ENCODE measurements at places on chromosomes 2 and 18. TPM values are rescaled to one million over a fixed set of nuclear protein-coding genes. Genes with fewer than 3 reads are reported as not detected.

DNA sequence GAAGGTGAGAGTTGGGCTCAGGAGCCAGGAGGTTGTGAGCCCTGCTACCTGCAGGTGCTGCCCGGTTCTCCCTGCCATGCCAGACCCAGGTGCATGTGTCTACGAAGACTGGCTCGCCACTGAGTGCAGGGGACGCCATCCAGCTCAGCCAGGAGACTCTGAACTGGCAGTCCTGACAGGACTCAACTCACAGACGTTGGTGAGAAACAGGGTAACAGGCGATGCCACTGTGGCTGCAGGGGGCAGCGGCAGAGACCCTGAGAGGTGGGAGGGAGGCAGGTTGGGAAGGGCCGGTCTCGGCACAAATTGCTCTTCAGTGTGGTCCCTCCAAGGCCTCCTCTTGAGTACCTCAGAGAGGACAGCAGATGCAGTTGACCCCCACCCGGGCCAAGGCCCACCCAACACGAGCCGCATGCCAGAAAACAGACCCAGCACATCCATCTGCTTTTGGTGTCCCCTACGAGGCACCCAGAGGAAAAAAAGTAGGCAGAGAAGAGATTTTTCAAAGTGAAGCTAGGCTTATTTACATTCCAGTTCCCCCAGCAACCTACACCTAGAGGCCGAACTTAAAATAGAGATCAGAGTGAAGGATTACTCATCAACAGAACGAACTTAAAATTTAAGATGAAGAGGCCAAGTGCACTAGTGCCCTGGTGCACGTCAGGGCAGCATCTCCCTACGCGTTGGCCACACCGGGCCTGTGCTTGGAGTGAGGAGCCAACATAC, 184.8 kb downstream of the SEPTIN10 start:
- DNase-seq = no peak

- DNase-seq = no peak
These were observed 3.6 kb upstream of the AQP4 start for GRCh38 chr18:26868968-26869586.

The ONECUT2 gene
- not detected for polyA plus RNA-seq

GRCh38 chr2:158984604-158985135, 16.2 kb downstream of the TANC1 start:
- peak; percentile 22 for DNase-seq

GRCh38 chr18:23106575-23106974, 28.7 kb upstream of the CABLES1 start:
- DNase-seq = no peak

GRCh38 chr2:65436824-65437221, 4.4 kb upstream of the SPRED2 start:
- no peak for DNase-seq

The EXOC6B gene
- polyA plus RNA-seq = 17.0 TPM

- DNase-seq = no peak
These were observed 137.6 kb downstream of the CERS6 start for GRCh38 chr2:168593713-168594112.

The STARD6 gene
- 0.72 TPM for polyA plus RNA-seq

- no peak for DNase-seq
These were observed 6.5 kb downstream of the TEX261 start for GRCh38 chr2:70988151-70988550.

The NDUFV2 gene
- polyA plus RNA-seq = 391 TPM

DNA sequence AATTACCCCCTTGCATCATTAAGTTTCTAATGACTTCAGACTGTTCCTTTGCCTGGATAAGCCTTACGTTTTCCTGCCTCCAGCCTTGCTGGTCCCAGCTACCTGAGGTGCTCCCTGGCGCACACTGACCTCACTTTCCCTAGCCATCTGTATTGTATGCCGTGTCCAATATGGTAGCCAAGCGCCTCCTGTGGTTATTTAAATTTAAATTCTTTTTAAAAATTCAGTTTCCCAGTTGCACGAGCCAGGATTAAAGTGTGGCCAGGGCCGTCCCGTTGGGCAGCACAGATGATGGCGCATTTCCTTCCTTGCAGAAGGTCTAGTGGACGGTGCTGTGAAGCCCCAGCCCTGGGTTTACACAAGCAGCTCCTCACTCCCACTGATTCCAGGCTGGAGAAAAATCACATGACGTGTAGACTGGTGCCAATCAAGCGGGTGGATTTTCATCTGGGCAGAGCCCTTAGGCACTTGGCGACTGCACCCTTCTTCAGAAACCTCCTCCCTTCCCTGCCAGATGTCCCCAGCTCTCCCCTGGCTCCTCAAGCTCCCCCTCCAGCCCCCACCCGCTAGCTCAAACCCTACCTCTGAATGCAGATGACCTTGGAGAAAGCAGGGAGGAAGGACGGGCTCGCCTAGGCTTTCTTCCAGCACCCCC, 33.9 kb downstream of the ACKR3 start:
- DNase-seq = no peak

GRCh38 chr2:26345283-26345544, 729 bp upstream of the SELENOI start:
- no peak for DNase-seq

The ZNF804A gene
- polyA plus RNA-seq = 0.12 TPM

DNA sequence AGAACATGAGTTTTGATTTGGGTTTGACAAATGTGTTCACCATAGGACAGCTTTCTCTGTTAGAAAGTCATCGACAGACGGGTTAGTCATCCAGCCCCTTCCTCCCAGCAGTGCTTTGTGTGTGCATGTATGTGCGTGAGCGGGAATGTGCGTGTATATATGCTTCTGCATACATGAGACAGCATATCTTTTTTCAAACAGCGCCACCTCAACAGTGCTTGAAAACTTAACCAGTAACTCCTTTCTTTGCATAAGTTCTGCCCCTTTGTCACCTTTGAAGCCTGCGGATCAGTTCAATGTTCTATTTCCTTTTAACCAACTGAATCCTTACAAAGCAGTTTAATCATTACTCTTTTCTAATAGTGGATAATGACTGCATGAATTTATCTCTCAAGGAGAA, 351.4 kb downstream of the LPIN1 start:
- no peak for DNase-seq

The CNOT11 gene
- 74.2 TPM for polyA plus RNA-seq

DNA sequence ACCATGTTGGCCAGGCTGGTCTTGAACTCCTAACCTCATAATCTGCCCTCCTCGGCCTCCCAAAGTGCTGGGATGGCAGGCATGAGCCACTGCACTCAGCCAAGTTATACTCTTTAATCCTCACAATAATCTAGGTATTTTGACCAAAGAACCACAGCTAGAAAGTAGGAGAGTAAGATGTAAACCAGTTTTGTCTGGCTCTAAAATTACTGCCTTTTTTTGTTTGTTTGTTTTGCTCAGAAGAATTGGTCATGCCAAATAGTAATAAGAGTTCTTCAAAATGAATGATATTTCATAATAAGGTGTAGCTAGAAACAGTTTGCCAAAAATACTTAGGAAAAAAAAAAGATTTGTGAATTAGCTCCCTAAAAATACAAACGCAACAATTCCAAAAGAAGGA, 36.7 kb downstream of the SCN2A start:
- no peak for DNase-seq

GRCh38 chr18:46756559-46757201, at the start of gene ST8SIA5:
Gene ST8SIA5, minus strand, starts transcription at chr18:46757053. Its CDS starts 545 bp downstream, at chr18:46756508.
- DNase-seq = peak; percentile 47

The DES gene
- 17.5 TPM for polyA plus RNA-seq

- no peak for DNase-seq
These were observed 319 bp downstream of the ZSCAN30 start for GRCh38 chr18:35289727-35290093.

The ERLEC1 gene
- polyA plus RNA-seq = 50.1 TPM

DNA sequence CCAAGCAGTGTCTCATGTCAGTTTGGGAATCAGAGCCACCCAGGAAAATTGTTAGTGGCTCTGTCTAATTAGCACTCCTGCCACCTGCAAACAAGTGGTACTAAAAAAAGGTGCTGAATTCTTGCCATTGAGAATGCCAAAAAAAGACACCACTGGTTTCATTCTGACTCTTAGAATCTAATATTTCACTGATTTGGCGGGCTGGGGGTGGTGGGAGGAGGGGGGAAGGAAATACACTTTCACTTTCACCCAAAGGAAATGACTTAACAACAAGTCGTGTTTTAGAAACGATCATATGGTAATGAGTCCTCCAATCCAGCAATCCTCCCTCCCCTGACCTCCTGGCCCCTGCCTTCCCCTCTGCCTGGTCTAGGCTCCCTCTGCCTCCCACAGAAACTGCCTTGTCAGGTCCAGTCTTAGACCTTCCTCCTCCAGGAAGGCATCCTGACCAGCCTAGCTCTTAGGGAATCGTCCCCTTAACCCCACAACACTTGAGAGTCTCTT, 4.4 kb upstream of the KLHL29 start:
- DNase-seq = peak; percentile 44

The CCDC102B gene
- polyA plus RNA-seq = 6.1 TPM

GRCh38 chr2:239664216-239664810, 263.5 kb upstream of the HDAC4 start:
- DNase-seq = no peak

DNA sequence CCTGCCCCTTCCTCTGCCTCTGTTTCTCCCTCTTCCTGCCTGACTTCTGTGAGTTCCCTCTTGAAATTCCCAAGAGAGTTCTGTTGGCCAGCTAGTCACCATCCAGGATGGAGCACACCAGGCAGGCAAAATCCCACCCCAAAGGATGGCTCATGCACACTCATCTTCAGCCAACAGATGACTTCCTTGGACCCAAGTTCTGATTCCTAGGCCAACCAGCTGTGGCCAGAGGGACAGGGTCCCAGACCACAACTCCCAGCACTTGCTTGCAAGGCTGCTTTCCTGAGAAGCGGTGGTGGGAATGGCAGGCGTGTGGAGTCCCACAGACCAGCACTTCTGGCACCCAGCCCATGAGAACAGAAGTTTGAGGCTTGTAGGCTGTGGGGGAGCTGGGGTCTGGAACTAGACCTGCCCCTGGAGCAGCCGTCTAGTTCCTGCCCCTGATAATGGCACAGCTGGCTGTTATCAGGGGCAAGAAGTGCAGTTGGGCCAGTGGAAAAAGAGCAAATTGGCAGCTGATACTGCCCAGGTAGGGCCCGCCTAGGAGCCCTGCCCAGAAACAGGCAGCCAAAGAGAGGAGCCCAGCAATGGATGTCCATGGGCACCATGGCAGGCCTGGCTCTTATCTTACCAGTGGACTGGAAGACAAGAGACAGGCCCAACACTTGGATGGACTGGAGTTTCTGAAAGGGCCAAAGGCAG, 56.7 kb downstream of the CYP26B1 start:
- no peak for DNase-seq

DNA sequence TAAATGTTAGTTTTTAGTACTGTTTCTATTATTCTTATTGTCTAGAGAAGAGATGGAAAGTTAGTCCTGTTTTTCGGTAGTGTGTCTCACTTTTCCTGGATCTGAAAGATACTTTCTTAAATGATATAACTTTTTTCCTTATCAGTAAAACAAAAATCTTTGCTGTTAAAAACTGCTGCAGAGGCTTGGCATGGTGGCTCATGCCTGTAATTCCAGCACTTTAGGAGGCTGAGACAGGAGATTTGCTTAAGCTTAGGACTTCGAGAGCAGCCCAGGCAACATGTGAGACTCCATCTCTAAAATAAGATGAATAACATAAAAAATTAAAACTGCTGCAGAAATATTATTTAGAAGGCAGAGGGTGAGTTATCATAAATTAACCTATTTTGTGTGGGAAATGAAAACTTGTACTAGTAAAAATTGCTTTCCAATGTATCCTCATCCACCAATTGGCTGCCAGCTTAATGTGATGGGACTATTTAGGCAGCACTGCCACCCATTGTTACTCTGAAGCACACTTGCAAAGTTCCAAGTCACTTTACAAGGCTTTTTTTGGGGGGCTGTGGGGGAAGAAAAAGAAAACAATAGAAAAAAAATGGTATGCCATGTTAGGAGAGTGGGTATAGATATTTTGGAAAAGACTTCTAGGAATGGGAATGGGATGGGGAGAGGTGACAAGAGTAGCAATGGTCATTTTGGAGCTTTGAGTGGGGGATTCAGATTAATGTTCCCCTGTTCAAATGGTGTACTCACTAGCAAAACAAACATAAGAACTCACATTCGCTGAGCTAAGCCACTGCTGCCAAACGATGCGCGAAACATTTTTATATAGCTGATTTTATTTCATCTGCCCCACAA, 62.7 kb downstream of the MEIS1 start:
- DNase-seq = no peak

The NEU2 gene
- not detected for polyA plus RNA-seq

The POTEC gene
- polyA plus RNA-seq = not detected

DNA sequence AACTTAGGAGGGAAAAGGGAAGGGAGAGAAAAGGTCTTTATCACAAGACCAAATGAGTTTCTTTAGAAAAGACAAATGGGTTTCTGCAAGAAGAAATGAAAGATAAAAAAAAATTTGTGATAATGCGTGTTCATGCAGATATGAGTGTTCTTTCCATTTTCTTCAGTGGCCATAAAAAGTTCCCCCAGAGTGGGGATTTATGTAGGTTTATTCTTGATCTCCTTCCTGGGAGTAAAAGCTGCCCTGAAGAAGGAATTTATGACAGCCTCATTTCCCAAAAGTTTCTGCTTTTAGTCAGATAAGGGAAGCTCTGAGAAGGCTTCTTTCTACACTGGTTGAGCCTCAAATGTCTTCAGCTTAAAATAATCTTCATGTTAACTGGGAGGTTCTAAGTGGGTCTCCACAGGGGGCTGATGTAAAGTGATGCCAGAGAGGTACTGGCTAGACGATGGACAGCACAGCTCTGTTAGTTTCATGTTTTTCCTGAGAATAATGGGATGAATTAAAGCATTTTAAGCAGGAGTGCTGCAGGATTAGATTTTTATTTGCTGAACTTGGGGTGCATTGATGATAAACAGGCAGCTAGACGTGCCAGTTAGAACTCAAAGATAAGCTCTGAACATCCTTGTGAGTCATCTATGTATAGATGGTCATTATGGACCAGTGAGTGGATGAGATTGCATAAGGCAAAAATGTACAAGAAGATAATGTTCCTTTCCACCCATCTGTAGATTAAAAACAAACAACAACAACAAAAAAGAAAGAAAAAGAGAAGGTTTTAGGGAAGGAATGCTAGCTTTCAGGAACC, 99.4 kb upstream of the MSH2 start:
- DNase-seq = no peak

The COL4A4 gene
- polyA plus RNA-seq = 0.16 TPM

The PLGLB1 gene
- polyA plus RNA-seq = 4.6 TPM

GRCh38 chr2:198054299-198054698, 249.9 kb downstream of the PLCL1 start:
- peak; percentile 44 for DNase-seq

- DNase-seq = peak; percentile 41
These were observed 14.1 kb upstream of the ZSWIM2 start for GRCh38 chr2:186862869-186863709.

- DNase-seq = no peak
These were observed 6.3 kb upstream of the OTOS start for GRCh38 chr2:240146627-240147278.

- DNase-seq = no peak
These were observed 119.5 kb downstream of the NCK2 start for GRCh38 chr2:105864262-105864661.

- DNase-seq = no peak
These were observed 54.3 kb downstream of the MARCHF4 start for GRCh38 chr2:216317831-216318520.

- DNase-seq = no peak
These were observed 3.5 kb downstream of the POU3F3 start for GRCh38 chr2:104857262-104858005.

GRCh38 chr2:223511168-223511567, 91.0 kb downstream of the SCG2 start:
- no peak for DNase-seq

- no peak for DNase-seq
These were observed 20.1 kb upstream of the TTC39C start for GRCh38 chr18:23994361-23994902.

- peak; percentile 65 for DNase-seq
These were observed 50.8 kb downstream of the WIPF1 start for GRCh38 chr2:174546519-174547506.
